ENCODE measurements at places on chromosomes 16 and 17. TPM values are rescaled to one million over a fixed set of nuclear protein-coding genes. Genes with fewer than 3 reads are reported as not detected.

The STARD3 gene
- 29.2 TPM for total RNA-seq

The ABCC6 gene
- total RNA-seq: 0.18 TPM

The WNT3 gene
- total RNA-seq: 12.3 TPM

The CRHR1 gene
- 7.5 TPM for total RNA-seq

Data from cerebellum (tissue), 4 donors.